ENCODE measurements at places on chromosomes 1 and 21. TPM values are rescaled to one million over a fixed set of nuclear protein-coding genes. Genes with fewer than 3 reads are reported as not detected.
A peak's percentile ranks its signal among the peaks of the same experiment; 100 is the strongest.

The SCMH1 gene
- 51.5 TPM for polyA plus RNA-seq

The GJB3 gene
- 0.55 TPM for polyA plus RNA-seq

The CD5L gene
- 0.41 TPM for polyA plus RNA-seq

The GBP7 gene
- not detected for polyA plus RNA-seq

The BLACAT1 gene
- polyA plus RNA-seq = 2.1 TPM

The GUCA2A gene
- polyA plus RNA-seq = not detected

The ASCL5 gene
- 0.11 TPM for polyA plus RNA-seq

The OR2L13 gene
- not detected for polyA plus RNA-seq

The PLA2G5 gene
- polyA plus RNA-seq = not detected

The CHRNB2 gene
- polyA plus RNA-seq = 0.36 TPM

DNA sequence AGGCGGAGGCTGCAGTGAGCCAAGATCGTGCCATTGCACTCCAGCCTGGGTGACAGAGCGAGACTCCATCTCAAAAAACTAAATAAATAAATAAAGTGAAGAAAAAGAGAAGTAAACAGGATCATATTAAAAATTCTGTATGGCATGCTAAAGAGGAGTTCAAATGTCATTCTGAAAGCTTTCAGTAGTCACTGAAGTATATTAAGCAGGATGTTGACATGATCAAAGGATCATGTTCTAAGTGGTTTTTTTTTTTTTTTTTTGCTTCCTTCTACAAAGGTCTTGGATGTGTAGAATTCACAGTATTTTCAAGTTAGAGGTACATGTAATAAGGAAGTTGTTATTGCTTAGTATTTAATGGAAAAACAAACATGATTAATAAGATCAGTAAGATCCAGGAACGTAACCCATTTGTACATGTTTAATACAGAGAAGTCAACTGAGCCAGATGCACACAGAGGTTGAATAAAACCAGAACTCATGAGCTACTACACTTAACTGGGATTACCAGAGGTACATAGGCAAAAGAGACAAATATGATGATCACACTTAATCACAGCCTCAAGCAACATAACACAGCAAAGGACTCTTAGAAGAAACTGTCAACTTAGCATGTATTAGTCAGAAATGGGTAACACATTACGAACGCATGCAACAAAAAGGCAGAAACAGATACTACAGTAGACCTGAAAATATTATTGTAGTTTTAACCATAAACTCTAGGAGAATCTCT, 12.2 kb downstream of the CDC42BPA start:
- no peak for DNase-seq

DNA sequence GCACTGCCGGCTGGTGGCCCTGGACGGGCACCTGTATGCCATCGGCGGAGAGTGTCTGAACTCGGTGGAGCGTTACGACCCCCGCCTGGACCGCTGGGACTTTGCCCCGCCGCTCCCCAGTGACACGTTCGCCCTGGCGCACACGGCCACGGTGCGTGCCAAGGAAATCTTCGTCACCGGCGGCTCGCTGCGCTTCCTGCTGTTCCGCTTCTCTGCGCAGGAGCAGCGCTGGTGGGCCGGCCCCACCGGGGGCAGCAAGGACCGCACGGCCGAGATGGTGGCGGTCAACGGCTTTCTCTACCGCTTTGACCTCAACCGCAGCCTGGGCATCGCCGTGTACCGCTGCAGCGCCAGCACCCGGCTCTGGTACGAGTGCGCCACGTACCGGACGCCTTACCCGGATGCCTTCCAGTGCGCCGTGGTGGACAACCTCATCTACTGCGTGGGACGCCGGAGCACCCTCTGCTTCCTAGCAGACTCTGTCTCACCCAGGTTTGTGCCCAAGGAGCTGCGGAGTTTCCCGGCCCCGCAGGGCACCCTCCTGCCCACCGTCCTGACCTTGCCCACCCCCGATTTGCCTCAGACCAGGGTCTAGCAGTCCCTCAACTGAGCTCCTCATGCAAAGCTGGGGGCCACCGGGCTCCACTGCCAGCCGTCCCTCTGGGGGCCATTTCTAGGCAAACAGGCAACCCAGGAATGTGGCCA, 2.1 kb downstream of the KLHDC7A start:
- no peak for DNase-seq

GRCh38 chr1:50968821-50969610, 1.0 kb upstream of the CDKN2C start:
- no peak for DNase-seq

- no peak for DNase-seq
Measured at GRCh38 chr1:43056981-43057391, 98.3 kb upstream of the SLC2A1 start.

DNA sequence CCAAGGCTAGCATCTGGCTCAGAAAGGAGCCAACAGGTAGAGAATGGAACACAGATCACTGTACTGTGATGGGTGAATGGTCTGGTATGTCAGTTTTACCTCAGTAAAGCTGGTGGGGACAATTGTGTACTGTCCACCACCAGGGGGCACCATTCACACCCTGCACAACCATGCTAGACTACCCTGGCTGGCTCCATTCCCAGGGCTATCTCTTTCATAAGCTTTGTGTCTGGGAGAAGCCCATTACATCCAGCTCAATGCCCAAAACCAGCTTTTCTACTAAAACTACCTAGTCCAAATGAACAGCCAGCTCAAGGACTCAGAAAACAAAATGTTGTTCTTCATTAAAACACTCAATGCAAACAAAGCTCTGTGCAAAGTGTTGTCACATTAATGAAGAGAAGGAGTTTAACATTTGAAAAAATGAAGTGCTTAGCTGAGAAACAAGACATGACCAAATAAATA, 62.0 kb upstream of the RASAL2 start:
- DNase-seq = peak; percentile 65

- DNase-seq = no peak
Measured at GRCh38 chr1:87200875-87201638, 127.6 kb upstream of the LMO4 start.

DNA sequence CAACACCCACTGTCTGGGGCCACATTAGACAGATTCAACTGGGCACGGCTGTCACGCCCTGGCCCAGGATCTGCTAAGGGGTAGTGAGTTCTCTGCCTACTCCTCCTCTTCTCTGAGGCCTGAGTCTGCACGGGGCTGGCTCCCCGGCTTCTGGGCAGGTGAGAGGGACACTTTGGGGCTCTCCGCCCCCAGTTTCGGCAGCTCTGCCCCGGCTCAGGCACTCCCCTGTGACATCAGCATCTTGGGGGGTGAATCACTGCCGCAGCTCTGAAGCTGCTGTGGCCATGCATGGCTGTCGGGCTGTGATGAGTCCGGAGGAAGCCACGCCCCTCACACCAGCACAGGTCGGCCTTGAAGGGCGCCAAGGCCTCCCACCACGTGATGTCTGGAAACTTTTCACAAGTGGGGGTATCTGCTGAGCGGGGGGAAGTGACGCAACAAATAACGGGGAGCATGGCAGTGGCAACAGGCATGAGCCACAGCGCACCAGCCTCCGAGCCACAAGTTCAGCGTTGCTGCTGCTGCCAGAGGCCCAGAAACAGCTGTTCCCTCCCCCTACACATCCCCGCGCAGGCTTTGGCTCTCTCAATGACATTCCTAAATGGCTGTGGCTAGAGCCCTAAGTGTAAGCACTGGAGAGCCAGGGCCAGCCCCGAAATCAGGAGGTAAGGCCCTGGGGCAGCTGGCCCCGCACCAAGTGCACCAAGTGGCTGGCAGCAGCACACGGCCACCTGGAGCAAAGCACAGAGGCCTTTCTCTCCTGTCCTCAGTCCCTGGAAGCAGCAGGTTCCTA, 26.3 kb downstream of the ZBTB17 start:
- peak; percentile 42 for DNase-seq

DNA sequence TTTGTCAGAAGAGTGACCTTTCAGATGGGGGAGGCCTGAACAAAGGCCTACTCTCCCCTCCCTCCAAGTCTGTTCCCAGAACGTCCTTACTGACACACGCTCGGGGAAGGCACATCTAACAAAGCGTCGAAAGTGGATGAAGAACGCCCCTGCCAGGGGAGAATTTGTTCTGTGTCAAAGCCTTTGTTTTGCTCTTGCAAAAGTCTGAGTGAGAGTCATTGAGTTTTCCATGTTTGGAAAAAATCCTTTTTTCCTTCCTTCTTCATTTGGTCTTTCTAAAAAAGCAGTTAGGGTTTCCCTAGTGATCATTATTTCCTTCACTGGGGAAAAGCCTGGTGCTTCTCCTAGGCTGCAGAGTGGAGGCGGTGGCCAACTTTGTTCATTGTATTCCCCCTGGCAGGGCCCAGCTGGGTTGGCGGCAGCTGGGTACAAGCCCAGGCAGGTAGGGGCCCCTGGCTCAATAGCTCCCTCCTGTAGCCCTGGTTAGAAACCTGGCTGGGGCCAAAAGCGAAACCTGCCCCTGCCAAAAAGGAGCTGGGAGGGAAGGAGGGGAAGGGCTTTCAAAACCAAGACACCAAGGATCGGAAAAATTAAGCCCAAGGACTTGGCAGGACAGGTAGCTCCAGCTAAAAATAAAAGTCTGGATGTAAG, 81.1 kb downstream of the ITPKB start:
- DNase-seq = no peak

DNA sequence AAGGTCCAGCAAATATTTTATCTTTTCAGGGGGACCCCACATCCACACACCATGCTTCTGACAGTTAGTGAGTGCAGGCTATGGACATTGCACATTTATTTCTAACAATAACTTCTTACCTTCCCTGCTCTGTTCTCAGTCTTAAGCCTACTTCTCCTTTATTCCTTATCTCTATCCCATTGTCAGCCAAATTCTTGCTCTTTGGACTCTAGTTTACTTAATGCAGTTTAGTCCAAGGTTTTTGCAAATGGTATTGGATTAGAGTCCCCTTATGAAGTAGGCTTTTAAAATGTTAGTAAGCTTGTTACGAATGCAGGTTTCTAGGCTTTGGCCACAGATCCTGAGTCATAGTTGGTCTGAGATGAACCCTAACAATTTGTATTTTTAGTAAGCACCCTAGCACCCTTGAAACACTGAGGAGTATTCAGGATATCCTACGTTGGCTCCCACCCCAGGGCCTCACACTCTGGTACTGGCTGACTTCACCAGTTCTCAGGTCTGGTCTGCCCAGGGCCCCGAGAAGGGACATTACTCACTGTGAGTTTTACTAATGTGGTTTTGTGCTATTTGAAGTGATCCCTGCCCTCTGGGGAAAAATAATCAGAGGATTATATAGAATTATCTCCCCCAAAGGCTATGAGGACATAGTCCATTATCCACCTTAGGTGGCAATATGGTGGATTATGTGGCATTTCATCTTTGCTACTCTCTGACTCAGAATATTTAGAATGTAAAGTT, 239.5 kb downstream of the TGFB2 start:
- DNase-seq = no peak

DNA sequence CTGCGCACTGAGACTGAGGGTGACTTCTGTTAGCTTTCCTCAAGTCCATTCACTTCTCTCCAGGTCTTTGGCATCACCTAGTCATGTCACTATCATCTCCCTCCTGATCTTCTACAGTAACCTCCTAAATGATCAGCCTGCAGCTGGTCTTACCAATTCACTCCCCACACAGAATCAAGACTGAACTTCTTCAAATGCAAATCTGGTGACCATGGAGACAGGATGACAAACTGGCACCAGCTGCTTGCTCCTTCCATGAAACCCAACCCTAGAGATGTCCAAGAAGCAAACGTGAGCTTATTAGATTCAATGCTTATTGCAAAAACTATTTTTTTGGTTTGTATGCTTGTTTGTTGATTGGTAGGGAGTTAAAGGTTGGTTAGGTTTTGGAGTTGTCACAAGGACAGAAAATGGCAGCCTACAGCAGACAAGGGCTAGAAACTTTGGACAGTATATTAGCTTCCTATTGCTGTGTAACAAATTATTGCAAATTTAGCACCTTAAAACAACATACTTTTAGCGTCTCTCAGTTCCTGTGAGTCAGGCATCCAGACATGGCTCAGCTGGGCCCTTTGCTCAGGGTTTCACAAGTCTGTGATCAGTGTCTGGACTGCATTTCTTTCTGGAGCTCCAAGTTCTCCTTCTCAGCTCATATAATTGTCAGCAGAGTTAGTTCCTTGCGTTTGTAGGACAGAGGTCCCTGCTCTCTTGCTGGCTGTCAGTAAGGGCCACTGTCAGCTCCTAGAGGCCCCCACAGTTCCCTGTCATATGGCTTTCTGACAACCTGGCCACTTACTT, 53.3 kb upstream of the GJA8 start:
- no peak for DNase-seq

DNA sequence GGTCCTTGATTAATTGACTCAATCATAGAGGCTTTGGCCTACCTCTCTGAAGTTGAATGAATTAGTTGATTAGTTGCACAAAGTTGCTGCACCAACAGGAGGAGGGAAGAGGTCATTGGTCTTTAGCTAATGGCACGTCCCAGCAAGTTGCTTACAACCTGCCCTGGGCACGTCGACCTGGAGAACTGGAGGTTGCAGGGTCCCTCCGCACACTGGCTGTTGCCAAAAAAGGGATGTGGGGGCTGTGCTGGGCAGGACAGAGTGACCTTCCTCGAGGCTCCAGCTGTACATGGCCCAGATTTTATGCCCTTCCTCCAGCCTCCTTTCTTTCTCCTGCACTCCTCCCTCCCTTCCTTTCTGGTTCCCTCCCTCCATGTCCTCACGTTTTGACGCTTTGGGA, 230.3 kb upstream of the VAMP3 start:
- no peak for DNase-seq

GRCh38 chr1:70227439-70227838, 6.3 kb downstream of the SRSF11 start:
- DNase-seq = no peak

GRCh38 chr1:203069030-203069747, 16.6 kb downstream of the MYOG start:
- peak; percentile 55 for DNase-seq

DNA sequence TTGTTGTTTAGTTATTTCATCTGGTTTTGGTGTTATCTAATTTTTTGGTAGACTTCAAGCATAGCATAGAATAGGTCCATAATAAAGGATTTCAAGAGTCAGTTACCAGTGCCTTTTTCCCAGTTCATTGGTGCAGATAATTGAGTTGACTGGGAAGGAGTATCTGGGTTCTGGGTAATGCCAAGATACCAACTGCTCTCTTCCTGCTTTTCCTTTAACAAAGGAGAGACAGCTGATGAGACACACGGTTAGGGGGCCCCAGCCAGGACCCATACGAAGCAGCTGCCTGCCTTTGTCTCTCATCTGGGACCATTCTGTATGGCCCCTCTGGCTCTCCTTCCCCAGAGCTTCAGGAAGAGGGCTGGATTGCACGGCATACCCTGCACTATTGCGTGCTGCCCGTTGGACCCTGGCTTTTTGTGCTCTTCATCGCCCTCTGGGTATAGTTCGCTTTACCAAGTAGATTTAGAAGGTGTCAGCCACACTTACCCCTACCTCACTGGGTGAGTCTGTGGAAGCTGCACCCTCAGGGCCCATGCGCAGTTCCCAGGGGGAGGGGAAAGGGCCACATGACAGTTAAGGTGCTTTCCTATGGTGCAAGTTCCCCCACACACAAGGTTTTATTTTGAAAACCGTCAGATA, 7.0 kb downstream of the NAV1 start:
- DNase-seq = no peak

DNA sequence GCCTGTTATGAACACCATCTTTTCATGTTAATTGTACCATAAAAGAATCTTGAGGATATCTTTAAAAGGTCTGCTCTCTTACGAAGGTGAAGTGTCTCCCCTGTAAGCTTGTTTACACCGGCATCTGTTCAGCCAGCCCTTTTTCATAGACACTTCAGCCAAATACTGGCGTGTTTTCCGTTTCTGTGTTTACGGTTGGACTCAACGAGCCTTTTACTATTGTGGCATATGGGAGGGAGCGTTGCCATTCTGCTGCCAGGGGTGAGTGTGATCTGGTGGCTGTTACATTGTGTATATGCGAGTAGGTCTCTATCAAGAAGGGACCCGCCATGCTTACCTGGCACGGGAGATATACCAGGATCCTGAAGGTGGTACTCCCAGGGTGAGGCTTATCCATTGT, 433.8 kb downstream of the CAMTA1 start:
- no peak for DNase-seq

GRCh38 chr1:66503841-66504470, 30.0 kb upstream of the SGIP1 start:
- DNase-seq = peak; percentile 29
